ENCODE measurements at places on chromosomes 7 and 10.
A peak's percentile ranks its signal among the peaks of the same experiment; 100 is the strongest.

DNA sequence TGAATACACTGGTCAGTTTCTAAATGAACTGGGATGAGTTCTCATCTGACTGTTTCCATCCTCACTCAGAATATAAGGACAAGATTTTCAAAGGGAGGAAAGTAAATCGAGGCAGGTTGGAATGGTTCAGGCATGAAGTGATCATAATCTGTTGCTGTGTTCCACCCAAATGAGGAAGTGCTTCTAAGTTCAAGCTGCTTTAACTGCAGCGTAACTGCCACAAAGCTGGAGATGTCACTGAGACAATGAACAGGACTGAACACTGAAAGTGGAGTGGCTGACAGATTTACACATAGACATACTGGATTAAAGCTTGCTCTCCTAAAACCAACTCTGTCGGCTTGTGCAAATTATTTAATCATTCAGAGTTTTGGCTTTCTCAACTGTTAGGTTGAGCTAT is 66.6 kb downstream of the GPR37 start:
- no peak for DNase-seq

GRCh38 chr7:42832667-42833066 is 79.2 kb downstream of the C7orf25 start:
- DNase-seq = no peak

- no peak for DNase-seq
These were observed 148.7 kb downstream of the C7orf25 start for GRCh38 chr7:42763137-42763551.

DNA sequence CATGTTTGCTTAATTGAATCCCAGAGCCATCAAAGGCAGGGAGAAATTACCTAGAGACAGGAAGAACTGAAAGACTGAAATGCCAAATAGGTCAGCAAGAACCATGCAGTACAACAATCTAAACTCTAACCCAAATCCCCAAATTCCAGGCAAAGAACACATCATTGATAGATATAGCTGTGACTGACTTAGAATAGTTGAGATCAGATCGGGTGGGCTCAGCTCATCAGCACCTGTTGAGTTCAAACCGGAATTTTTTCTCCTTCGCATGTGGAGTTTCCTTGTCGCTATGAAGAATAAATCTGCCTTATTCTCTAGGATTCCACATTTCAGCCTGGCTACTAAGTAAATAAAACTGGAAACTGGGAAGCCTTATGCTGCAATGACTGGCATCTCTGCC is 1.4 kb downstream of the ANKMY2 start:
- DNase-seq = no peak

DNA sequence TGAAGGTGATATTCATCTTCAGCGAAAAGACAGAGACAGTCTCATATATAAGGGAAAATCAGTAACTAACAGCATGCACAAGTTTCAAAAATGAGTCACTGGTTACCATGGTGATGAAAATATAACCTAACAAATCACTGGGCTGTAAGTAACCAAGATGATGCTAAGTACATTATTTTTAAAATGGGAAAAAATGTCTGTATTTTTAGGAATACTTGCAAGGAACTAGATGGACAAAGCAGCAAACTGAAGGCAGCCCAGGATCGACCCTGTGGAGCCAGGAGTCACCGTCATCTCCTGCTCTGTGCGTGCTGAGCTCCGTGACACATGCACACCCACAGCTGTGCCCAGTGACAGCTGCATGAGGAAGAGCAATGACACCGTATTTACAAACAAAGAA is 137.3 kb downstream of the ELMO1 start:
- DNase-seq = no peak

DNA sequence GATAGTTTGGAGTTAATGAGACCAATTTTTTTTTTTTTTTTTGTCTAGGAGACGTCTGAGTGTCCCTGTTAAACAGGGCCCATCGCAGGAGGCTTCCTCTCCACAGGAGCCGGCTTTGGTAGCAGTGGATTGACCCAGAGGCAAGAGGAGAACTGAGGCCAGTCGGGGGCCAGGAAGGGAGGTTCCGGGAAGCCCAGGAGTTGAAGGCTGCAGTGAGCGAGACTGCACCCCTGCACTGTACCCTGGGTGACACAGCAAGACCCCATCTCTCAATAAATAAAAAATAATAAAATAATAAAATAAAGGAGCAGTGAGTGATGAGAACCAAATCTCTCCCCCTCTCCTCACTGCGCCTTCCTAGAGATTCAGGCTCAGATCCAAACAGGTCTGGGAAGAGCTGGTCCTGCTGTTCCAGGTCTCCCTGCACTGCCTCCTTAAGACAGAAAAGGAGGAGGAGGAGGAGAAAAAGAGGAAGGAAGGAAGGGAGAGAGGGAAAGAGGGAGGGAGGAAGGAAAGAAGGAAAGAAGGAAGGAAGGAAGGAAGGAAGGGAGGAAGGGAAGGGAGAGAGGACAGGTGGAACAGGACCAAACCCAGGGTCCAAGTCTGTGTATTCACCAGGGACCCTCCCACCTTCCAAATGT is 3.5 kb downstream of the MNX1 start:
- DNase-seq = no peak

GRCh38 chr7:11416641-11417458 is 415.1 kb downstream of the THSD7A start:
- DNase-seq = no peak

GRCh38 chr7:71696511-71696910 is 564.6 kb downstream of the GALNT17 start:
- DNase-seq = no peak

- no peak for DNase-seq
These were observed 234.0 kb upstream of the CXCL12 start for GRCh38 chr10:44618910-44619309.

- DNase-seq = peak; percentile 76
These were observed at the start of gene STAMBPL1 for GRCh38 chr10:88879534-88880281. Gene STAMBPL1 (plus strand): TSS chr10:88880245. CDS start chr10:88901709, 21,464 bp downstream.

DNA sequence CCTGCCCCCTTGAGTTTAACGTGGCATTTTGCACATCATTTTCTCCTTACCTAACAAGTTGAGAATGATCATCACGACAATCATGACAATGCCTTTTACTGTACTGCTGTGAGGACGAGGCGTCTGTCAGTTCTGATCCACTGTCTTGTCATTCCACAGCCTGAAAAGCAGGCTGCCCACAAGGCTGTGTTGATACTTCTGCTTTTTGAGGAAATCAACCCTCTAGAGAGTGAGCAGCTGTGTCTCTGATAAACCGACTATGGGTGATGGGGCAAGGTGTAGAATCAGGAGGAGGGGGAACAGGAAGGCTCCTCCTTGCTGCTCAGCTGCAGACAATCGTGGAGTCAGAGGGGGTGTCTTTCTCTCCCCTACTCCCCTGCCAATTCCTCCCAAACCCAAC is 30.6 kb upstream of the C10orf120 start:
- no peak for DNase-seq

- no peak for DNase-seq
These were observed 32.7 kb downstream of the DNMBP start for GRCh38 chr10:99976886-99977665.

GRCh38 chr7:104137971-104138370 is 69.8 kb downstream of the ORC5 start:
- DNase-seq = no peak

GRCh38 chr7:151068069-151068773 is 8.8 kb downstream of the SLC4A2 start:
- DNase-seq = no peak

All from aorta (tissue), 5 donors.